NCI-H2029 treated with DMSO at 0.1 percent for 48 hours (cell line): ENCODE measurements at places on chromosomes 7 and 10.

- DNase-seq: no peak
Observed at GRCh38 chr10:89940076-89940475, 238.7 kb downstream of the KIF20B start.

GRCh38 chr10:55063811-55064210 is 262.8 kb upstream of the PCDH15 start:
- DNase-seq: no peak

DNA sequence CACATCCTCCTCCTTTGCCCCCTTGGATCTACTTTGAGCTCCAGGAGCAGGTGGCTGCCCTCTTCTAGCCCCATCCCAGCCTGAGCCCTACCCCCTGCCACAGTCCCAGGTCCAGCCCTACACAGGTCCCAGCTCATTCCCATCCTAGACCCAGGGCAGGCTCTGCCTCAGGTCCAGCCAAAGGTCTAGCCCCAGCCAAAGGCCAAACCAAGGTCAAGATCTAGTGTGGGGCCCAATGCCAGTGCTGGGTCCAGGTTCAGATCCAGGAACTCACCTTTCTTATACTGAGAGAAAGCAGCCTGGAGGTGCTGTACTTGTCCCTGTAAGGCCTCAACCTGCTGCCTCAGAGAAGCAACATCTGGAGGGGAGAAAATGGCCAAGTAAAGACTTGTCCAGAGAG is 8.5 kb downstream of the SFTPD start:
- DNase-seq: no peak

DNA sequence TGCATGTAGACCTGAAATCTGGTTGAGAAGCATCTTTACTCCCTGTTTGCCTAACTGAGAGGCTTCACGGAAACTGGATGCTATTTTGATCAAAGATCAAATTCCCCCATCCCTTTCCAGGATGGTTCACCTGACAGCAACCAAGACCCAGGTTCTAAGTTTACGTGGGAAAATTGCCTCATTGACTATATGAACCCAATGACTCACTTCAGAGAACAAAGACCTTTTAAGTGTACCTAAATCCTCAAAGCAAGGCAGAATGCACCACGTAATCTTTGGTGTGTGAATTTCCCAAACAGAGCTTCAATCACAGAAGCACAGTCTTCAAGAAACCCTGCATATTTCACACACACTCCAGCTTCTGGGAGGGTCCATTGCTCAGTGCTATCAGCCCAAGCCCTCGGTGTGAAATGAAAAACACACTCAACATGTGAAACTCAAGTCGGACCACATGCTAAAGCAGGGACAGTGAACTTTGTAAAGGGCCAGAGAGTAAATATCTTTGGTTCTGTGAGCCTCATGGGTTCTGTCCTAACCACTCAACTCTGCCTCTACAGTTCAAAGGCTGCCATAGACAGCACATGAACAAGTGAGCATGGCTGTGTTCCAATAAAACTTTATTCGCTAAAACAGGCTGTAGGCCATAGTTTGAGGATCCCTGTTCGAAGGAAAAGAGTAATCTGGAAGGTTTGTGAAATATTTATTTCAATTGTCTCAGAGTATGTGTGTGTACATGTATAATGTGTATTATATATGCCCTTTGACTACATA is 275.6 kb upstream of the FOXK1 start:
- DNase-seq: no peak

DNA sequence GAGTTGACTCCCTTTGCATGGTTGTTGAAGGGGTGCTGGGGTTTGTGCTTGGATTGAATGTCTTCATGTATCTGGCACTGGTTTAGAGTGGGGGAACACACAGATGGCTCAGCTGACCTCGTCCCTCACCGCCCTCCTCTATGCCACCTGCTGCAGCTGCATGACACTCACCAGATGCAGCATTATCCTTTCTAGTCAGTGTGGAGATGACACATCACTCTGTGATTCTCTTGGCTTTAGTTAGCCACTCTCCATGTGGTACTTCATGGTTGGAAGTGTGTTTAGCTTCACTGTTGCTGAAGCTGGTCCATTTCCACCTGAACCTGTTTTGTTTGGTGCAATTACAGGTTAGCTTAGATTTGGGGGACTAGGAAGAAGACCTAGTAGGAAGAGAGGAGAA is 56.3 kb upstream of the BMPER start:
- DNase-seq: no peak

DNA sequence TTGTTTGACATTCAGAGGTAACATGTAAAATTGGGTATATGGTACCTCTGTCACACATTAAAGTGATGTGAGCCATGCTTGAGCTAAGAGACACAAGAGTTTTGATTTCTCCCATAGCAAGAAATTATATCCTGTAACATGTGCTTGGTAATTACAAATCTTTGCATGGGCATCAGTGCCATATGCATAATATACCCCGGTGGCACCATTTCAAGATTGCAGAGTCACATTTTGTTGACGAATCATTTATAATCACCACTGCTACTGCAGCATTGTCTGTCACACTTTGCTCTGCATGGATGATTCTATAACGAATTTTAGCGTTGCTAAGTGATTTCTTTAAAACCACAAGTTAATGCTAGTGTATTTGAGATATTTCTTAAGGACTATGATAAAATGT is 443.7 kb upstream of the LRRN3 start:
- no peak for DNase-seq

DNA sequence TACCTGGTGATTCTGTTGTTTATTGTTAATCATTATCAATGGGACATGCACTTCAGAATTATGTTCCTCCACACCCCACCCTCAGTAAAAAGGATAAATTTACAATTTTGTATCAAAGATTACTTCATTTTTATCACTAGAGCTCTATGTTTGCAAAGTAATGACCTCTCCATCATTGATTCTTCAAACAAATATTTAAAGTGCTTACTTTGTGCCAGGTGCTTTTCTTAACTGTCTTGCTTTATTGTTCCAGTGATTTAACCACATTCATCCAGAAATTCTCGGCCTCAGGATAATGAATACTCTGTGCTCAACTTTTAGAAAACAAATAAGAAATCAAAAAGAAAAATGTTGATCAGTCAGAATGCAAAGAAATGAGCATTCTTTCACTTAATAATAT is 144.9 kb upstream of the FOXP2 start:
- peak; percentile 10 for DNase-seq

DNA sequence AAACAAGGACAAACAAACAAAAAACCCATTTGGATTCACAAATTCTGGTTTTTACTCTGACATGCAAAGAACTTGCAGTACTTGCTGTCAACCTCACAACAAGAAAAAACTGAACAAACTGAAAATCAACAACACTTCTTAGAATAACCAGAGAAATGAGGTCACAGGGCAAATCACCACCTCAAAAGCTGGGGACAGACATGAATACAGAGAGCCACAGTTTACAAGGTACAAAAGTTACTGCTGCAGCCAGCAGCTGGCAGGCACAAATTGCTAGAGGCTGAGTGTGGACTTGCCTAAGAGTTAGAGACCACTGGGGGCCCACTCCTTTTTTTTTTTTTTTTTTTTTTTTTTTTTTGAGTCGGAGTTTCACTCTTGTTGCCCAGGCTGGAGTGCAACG is 15.0 kb upstream of the RNF32 start:
- DNase-seq: no peak

- DNase-seq: no peak
Observed at GRCh38 chr7:25244254-25245033, 16.2 kb upstream of the NPVF start.

DNA sequence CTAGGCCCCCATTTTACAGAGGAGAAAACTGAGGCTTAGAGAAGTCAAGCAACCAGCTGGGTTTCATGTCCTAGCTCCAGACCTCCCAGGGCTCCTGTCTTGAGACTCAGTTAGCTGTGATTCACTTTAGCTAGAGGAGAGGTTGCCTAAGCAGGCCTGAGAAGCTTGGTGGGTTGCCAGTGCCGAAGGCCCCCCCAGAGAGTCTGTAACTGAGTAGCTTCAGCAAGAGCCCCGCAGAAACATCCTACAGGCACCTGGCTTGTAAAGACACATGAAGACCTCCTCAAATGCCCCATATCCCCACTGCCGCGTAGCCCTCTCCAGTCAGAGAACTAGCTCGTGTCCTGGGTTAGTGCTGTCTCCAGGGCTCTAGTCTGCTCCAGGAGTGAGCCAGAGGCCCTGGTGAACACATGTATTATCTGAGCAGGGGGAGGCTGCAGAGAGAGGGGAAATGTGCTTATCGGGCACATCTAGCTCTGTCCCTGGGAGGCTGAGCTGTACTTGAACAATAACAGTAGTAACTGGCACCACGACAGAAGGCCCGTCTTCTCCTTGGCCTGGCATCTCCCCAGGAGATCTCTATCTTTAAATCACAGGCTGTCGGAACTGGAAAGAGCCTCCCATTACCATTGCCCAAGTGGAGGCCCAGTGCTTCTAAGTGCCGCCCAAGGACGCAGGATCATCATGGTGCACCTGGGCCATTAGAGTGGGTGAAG is 28.9 kb downstream of the UNC5B start:
- DNase-seq: no peak

DNA sequence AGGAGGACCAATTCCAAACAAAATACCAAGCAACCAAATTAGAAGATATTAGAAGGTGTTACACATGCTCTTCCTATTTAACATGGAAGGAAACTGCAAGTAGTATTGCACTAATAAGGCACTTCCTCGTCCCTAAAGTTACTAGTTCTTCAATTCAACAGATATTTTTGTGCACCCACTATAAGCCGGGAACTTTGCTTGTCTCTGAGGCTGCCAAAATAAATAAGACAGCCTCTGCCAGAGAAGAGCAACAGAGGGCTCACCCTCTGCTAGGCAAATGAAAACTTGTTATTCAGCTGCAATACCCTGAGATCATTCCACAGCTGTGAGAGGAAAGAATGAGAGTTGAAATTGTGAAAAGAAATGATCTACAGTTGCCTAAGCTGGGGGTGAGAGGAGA is 37.4 kb upstream of the GSAP start:
- no peak for DNase-seq

GRCh38 chr7:24732646-24733413 is 24.4 kb downstream of the GSDME start:
- DNase-seq: no peak

GRCh38 chr10:127408112-127408710 is 140.9 kb upstream of the NPS start:
- no peak for DNase-seq

- DNase-seq: no peak
Observed at GRCh38 chr7:11330717-11331116, 357.0 kb downstream of the PHF14 start.

GRCh38 chr10:69948261-69948660 is 104.4 kb upstream of the MACROH2A2 start:
- peak; percentile 47 for DNase-seq
